GM23338 (cell line): ENCODE measurements at places on chromosomes 2 and 18.

GRCh38 chr2:134258684-134259388 is 5.0 kb downstream of the MGAT5 start:
- DNase-seq = no peak

- DNase-seq = no peak
These were observed 146.7 kb upstream of the L3MBTL4 start for GRCh38 chr18:6561420-6561861.

- DNase-seq = no peak
These were observed 6.4 kb downstream of the PDK1 start for GRCh38 chr2:172562298-172562697.

- DNase-seq = no peak
These were observed 54.6 kb downstream of the BAZ2B start for GRCh38 chr2:159561786-159562185.

GRCh38 chr2:240600451-240600961 is 14.0 kb downstream of the CAPN10 start:
- no peak for DNase-seq

GRCh38 chr2:132726155-132726554 is 56.1 kb upstream of the LYPD1 start:
- DNase-seq = no peak

DNA sequence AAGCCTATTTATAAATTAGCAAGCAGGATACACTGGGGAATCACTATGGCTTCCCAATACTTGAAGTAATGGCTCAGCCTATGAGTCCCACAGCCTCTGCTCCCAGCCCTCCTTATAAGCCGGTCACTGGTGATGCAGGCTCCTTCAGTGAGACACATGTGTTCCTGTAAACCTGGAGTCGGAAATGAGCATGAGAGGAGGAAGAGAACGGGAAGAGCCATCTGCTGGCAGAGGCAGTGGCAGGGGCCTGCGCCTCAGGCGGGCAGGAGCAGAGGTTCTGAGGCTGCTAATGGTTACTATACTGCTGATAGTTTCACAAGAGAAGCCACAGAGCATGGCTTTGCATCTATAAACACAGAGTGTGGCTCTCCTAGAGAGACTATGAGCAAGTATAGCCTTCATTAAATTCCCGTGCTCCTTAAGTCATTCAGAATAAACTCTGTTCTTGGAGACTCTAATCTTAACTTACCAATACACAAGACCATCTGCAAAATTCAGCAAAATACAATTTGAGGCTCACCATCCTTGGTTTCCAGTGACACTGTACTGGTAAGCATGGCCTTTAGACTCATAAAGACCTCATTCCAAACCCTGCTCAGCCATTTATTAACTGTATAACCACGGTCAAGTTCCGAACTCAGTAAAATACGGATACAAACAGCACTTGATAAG is 63.3 kb downstream of the FBXO15 start:
- DNase-seq = no peak

- DNase-seq = no peak
These were observed 49.3 kb upstream of the FZD7 start for GRCh38 chr2:201984333-201984732.

DNA sequence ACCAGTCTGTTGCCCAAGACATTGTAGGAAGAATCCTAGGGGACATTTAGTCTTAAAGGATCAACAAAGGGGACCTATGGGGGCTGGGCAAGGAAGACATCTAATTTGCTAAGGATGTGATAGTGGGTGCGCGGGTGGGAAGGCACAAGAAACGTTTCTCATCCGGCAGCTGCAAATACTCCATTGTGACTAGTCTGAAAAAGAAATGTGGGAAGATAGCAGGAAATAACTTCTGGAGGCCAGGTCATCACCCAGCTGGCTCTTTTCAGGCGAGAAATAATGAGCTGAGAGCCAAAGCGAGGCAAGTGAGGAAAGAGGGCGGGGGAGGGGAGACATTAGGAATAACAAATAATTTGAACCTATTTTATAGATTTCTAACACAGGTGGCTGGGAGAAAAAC is 70.3 kb upstream of the NCK2 start:
- no peak for DNase-seq

GRCh38 chr2:148527488-148528340 is 116.8 kb upstream of the EPC2 start:
- DNase-seq = no peak

DNA sequence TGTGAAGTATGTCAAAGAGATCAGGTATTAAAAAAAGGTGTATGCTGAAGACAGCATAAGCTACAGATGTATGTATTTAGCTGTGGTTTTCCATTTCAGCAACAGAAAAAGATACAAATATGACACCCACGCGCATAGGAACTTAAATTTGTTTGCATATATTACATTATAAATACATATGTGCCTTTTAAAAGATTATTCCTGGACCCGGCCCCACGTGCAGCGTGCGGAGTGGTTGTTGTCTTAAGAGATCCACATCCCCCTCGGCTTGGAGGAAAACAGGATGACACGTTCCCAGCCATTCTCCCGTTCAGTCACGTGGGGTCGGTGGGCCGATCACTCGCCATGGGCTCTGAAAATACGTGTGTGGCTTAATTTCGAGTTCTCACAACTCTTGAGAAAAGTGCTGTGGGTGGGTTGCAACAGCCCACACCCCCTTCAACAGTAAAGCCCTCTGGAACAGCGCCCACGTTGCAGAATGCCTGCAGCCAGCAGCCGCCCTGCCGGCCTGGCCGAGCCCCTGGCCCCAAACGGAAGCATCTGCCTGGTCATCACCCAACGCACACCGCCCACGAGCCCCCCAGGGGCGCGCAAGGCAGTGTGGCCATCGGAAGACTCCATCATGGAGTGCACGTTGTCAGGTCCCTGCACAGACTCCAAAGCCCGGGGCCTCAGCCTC is 18.6 kb upstream of the KCNG2 start:
- no peak for DNase-seq

- DNase-seq = no peak
These were observed 151.7 kb downstream of the LRRTM4 start for GRCh38 chr2:77370511-77370910.

GRCh38 chr2:20664071-20664390 is 2.9 kb upstream of the GDF7 start:
- no peak for DNase-seq

- no peak for DNase-seq
These were observed 260.7 kb downstream of the SPAG16 start for GRCh38 chr2:213544940-213545339.

DNA sequence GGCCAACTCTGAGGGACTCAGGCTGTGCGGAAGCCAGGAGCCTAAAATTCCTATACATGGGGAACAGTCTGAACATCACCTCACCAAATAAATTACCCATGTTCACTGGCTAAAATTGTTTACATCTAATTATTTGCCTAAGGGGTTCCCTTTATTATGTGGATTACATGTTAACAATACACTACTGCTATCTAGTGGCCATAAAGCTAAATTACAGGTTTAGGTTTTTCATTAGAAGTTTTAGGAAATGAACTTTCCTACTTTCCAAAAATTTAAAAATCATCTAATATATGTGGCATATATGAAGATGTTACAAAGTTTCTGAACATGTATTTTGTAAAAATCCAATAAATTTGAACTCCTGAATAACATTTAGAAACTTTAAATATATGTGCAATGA is 40.3 kb downstream of the PLA2R1 start:
- peak; percentile 59 for DNase-seq

DNA sequence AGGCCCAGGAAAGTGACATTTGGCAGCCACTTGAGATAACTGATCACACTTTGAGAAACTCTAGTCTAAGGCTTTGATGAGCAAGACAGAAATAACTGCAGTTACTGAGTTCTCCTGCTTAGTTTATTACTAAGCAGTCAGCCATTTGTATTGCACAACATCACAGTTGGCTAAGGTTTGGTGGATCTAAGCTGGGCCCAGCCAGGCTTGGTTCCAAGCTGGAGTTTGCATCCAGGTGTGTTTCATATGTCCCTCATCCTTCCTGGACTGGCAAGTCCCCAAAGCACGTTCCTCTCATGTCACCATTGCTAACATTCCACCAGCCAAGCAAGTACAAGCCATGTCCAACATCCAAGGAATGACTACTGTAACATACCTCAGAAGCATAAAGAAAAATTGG is 71.3 kb upstream of the ZNF532 start:
- DNase-seq = no peak
